ENCODE measurements at places on chromosomes 2 and 18.

DNA sequence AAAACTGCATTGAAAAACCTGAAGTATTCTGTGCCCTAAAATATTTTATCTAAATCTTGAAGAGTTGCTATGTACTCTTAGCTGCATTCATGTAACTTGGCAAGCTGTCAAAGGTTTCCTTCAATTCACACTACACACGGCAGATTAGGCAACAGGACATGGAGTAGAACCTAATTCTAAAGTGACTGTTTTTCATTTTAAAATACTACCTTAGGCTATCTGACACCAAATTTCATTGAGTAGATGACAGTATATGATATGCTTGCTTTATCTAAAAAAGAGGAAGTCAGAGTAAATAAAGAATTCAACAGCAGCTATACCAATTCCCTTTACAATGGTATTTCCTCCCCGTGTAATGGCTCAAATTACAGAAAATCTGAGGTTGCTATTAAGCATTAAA is 45.4 kb downstream of the EXOC6B start:
- DNase-seq: no peak

- DNase-seq: no peak
Measured at GRCh38 chr2:112004253-112004645, 50.8 kb upstream of the TMEM87B start.

GRCh38 chr2:38535744-38536506 is 66.8 kb downstream of the HNRNPLL start:
- DNase-seq: peak; percentile 86

- DNase-seq: no peak
Measured at GRCh38 chr2:104577143-104577542, 276.8 kb upstream of the POU3F3 start.

DNA sequence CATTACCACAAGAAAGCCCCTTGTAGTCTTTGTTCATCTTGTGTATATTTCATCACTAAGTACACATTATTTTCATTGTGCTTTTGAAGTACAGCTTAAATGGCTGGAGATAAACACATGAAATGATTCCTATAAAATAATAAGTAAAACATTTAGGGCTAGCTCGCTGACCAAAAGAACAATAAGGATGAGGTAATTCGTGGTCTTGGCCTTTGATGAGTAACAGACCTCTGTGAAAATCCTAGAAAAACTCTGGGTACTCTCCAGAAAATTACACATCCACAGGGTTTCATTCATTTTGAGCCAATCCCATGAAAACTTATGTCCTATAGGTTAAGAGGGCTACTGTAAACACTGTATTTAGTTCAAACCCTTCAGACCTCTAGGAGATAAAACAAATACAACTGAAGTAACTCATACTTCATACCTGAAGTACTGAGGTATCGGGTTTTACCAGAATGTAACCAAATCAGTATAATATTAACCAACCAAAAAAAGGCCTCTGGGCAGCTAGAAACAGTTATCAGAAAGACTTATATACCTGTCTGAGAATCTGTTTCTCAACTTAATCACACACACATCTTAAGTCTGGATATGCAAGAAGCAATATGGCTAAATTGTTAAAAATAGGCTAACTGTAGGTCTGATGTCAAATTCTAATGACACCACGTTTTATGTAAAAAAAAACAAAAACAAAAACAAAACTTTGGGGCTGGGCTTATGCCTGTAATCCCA is 31.0 kb downstream of the CFAP36 start:
- no peak for DNase-seq

DNA sequence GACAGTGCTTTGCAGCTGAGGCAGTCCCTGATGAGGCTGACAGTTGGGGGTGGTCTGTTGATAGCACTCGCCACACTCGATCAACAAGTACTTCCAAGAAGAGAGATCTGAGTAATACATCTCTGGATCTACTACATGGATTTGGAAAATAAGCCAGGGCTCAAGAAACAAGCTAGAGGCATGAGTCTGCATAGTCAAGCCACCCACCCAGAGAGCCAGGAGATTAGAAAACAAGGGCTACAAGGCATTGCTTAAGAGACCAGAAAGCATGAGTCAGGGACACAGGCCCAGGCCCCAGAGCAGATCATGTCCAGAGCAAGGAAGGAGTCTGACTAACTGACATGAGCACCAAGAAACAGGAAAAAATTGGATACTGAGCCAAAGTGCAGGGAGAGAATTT is 196.9 kb upstream of the CWC22 start:
- no peak for DNase-seq

DNA sequence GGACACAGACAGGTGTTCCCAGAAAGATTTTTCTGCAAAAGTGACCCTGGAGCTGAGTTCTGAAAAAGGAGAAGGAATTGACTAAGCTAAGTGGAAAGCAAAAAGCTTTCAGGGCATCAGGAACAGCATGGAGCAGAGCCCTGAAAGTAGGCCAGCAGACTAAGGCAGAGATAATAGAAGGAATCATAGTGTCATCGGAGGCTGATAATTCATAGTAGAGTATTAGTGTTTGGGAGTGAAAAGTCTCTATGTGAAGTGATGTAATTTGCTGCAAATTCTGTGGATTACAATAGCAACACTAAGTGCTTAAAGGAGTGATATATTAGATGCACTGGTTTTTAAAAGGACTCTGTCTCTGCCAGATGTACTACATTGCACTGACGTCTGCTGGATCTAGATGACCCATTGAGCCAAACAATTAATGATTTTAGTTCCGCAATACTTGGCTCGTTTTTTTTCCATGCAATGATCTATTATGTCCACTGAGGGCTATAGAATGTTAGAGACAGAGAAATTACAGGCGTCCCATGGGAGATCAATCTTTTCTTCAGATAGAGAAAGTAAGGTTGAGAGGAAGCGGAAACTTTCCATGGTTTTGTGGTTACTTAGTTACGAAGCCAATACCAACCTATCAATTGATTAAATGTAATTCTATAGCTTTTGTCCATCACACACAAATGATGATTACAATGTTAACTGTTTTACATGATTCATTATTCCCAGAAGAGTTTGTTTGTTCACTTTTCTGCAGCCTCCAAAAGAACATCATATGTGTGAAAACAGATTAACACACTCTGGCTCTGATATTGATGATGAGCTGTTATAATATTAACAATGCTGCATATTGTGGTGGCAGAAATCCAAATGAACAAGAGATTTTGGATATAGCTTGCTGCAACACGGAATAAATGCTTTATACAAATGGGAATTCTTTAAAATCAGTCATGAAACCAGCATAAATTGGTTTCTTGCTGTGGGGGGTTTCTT is 143.7 kb downstream of the MC4R start:
- no peak for DNase-seq

- DNase-seq: no peak
Measured at GRCh38 chr18:11411048-11411447, 198.3 kb upstream of the SLC35G4 start.

GRCh38 chr2:28286678-28287077 is 106.0 kb upstream of the FOSL2 start:
- DNase-seq: no peak

GRCh38 chr2:238169048-238169707 is 10.4 kb downstream of the ERFE start:
- no peak for DNase-seq

- no peak for DNase-seq
Measured at GRCh38 chr2:170022692-170023091, 155.3 kb upstream of the MYO3B start.

GRCh38 chr2:150477347-150477746 is 10.1 kb downstream of the RND3 start:
- DNase-seq: no peak

DNA sequence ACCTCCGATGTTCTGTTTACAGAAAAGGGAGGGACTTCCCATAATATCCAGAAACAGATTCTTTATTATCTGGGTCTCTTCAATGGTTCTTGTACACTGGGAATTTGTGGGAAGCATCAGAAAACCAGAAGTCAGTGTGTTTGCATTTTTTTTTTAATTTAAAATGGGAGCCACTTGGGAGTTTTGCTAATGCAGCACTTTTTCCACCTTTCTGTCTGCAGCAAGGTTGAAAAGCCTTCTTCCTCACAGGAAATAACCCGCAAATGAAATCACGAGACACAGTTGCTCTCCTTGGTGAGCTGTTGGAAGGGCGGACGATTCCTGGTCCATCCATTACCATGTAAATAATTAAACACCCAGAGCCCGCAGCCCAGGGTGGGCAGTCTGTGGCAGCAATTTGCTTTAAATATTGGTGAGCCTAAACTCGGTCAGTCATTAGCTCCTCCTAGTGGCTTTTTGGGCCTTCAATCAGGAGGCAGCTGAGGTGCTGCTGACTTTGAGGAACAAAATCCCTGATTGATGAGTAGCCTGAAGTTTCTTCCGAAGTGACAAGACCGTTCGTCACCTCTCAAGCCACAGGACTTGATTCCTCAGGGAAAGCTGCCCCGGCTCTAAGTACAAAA is 471.5 kb downstream of the EPHA4 start:
- DNase-seq: no peak

DNA sequence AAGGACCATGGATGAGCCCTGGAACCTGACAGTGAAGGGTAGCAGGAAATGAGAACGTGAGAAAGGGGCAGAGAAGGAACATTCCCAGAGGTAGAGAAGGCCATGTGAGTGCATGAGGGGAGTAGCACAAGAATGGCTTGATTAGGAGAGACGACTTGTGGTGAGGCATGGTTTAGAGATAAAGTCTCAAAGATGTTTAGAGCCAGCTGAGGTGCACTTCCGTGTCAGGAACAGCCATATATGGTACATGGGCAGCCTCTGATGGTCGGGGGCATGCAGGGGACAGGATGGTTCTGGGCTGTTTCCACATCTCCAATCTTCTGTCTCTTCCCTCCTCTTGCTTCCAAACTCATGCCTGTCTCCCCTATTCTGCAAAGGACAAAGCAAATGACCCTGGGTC is 28.8 kb upstream of the EFEMP1 start:
- DNase-seq: no peak

DNA sequence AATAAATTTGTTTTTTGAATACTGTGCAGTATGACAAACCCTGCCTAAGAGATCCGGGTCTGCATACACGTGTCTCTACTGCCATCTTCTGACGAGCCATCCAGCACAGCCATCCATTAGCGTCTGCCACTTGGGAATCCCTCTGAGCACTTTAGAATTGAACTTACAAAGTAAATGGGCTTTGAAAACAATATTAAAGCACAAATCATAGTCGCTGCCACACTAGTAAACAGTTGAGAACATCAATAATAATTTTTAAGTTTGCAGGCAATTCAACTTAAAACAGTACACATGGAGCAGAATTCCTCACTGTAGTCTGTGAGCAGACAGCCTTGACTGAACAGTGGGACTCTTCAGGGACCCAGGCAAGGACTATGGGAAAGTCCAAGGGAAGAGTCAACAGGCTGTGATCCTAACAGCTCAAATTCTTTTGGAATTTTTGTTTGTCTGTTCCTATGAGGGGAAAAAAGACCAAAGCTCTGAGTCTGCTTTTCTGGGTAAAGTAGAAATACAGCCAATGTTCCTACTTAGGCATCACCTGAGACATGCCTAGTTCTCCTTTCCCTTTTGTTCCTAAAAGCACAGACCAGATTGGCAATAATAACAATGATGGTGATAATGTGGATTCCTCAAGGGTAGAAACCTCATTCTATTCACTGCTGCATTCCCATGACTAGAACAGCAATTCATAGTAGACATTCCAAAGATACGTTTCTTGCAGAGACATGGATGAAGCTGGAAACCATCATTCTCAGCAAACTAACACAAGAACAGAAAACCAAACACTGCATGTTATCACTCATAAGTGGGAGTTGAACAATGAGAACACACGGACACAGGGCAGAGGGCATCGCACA is 92.9 kb downstream of the MREG start:
- DNase-seq: peak; percentile 70

GRCh38 chr2:220432645-220433044 is 805.2 kb downstream of the SLC4A3 start:
- DNase-seq: no peak

DNA sequence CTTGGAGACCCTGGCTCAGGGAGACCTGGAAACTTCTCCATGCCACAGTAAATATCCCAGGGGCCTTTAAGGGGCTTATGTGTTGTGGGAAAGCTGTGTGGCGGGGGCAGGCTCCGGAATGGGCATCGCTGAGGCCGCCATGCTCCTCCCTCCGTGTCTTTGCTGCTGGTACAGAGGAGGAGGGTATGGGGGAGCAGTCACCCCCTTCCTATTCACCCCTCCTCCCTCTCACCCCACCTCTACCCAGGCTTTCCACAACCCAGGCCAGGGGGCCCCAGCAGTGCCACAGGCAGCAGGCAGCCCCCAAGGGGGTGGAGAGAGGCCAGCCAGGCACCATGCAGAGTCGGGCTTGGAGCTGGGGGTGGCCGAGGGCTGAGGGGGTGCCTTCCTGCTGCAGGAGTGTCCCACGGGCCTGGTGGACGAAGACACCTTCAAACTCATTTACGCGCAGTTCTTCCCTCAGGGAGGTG is 28.0 kb upstream of the FAHD2A start:
- no peak for DNase-seq

- DNase-seq: peak; percentile 52
Measured at GRCh38 chr2:225040856-225041206, 1.4 kb downstream of the DOCK10 start.

- no peak for DNase-seq
Measured at GRCh38 chr18:41022484-41022883, 932.5 kb upstream of the PIK3C3 start.

GRCh38 chr2:4635289-4635688 is 931.9 kb downstream of the DCDC2C start:
- no peak for DNase-seq

DNA sequence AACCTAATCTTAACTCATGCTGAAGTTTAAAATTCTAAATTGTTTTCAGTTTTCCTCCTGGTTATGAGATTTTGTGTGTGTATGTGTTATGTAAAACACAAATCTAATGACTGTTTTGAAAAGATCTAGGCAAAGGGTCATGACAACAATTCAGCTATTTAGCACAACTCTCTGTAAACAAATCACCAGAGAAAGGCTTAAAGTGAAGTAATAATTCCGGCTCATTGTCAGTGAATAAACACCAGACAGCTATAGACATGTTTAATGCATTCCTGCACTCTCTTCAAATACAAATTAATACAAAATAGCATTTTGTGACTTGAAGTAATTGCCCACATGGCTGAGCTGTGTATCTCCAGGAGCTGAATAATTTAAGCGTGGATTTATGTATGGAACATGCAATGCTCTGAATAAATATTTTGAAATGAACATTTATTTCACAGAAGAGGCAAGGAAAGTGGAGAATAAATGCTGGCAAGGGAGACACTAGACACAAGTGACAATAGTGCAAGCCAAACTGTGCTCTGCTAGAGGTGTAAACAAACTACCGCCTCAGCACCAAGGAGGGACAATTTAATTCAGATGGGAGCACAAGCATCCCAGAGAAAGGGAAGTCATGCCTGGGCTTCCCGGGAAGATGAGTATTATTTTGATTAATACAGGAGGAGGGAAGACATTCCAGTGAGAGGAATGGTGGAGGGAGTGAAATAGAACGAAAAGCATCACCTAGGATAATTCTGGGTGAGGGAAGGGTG is 133.6 kb upstream of the XPO1 start:
- DNase-seq: no peak

GRCh38 chr18:77133835-77134496 is 1.4 kb upstream of the MBP start:
- DNase-seq: peak; percentile 48

GRCh38 chr2:100011272-100011731 is 131.1 kb downstream of the AFF3 start:
- DNase-seq: no peak

- DNase-seq: no peak
Measured at GRCh38 chr18:26416652-26417150, 131.7 kb downstream of the KCTD1 start.

All from activated CD4-positive, alpha-beta T cell treated with anti-CD3 and anti-CD28 coated beads, Interleukin-2, Interleukin-4, amounts not matched to agents 100 ng/mL and 50 ng/mL, durations not matched to agents 16 hours and 8 hours (primary cell).